ENCODE measurements at places on chromosomes 16 and 17.

DNA sequence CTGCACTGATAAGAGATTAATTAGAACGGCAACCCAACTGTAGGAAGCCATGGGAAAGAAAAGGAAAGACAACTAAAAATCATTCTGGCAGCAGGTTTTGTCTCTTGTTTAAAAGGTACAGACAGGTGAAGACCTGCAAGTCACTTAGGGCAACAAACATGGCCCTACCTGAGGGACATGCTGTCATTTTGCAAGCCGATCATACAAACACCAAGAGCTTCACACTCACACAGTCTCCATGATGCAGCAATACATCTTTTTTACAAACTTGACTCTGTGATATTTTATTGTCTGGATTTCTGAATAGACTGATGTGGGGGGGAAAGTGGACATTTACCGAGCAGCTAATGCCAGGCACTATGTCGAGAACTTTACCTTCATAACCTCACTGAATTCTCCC lies 101.8 kb downstream of the PARN start:
- DNase-seq: no peak

- no peak for DNase-seq
Measured at GRCh38 chr16:10616756-10617640, 36.6 kb upstream of the EMP2 start.

DNA sequence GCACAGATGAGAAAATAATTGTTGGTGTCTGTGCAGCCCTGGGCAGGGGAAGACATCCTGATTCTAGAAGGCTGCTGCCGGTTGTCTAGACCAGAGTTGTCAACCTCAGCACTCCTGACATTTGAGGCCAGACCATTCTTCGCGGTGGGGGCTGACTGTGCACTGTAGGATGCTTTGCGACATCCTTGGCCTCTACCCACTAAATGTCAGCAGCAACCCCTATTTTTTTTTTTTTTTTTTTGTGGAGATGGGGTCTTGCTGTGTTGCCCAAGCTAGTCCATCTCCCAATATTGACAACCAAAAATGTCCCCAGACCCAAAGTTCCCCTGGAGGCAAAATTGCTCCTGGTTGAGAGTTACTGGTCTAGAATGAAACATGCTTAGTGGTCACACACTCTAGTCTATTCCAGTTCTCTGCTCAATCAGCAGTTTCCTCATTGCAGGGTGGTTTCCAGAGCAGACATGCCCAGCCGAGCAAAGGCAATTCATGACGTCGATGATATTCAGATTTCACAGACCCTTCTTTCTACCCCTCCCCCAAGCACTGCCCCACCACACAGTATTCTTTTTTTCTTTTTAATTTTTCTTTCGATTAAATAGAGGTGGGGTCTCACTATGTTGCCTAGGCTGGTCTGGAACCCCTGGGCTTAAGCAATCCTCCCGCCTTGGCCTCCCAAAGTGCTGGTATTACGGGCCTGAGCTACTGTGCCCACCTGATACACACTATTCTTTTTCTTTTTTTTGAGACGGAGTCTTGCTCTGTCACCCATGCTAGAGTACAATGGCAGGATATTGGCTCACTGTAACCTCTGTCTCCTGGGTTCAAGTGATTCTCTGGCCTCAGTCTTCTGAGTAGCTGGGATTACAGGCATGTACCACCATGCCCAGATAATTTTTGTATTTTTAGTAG lies 9.0 kb downstream of the C17orf99 start:
- no peak for DNase-seq

GRCh38 chr16:68893710-68894705 lies 50.7 kb downstream of the TANGO6 start:
- DNase-seq: no peak

- no peak for DNase-seq
Measured at GRCh38 chr17:19453296-19453695, 42.3 kb downstream of the RNF112 start.

GRCh38 chr16:53612003-53612402 lies 91.7 kb downstream of the RPGRIP1L start:
- DNase-seq: no peak

DNA sequence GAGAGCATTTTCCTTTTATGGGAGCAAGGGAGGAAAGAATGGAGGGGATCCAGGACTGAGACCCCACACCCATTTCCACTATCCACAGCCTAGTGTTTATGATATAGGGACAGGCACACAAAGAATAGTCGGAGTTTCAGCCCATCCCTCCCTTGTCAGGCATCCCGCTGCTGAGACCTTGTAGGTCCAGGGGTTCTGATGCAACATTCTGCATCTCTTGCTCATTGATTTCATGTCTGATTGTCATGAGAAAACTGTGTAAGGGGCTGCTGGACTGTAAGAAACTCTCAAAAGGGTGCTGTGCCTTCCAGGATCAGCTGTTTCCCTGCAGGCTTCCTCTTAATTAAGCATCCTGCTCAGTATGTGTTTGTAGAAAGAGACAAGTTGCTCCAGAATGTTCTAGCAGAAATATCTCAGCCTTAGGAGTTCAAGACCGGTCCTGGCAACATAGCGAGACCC lies 5.3 kb upstream of the POLR3E start:
- DNase-seq: peak; percentile 39

GRCh38 chr17:80236911-80237310 lies 16.7 kb downstream of the SLC26A11 start:
- no peak for DNase-seq

GRCh38 chr17:76354317-76354729 lies 607 bp upstream of the PRPSAP1 start:
- no peak for DNase-seq

DNA sequence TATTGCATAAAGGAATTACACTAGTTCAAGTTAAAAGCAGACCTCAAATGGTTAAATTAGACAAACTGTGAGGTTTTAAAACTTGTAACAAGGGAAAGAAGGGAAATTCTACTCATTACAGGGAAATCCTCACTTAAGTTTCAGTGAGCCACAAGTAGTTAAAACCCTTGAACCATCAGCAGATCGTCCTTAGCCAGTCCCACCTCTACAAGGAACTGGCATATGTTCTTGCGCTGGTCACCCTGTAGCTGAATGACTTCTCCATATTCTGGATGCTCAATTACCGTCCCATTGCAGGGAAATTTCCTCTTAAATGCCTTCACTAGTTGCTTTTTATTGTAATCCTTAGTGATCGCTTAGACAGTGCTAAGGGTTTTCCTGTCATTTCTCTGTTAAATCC lies 5.5 kb downstream of the PRSS21 start:
- DNase-seq: no peak

GRCh38 chr17:42681976-42682721 lies at the start of gene CNTNAP1:
Gene CNTNAP1 (plus strand): TSS chr17:42682531. CDS start chr17:42682830, 299 bp downstream.
- DNase-seq: no peak

GRCh38 chr17:4008441-4009185 lies 44.4 kb upstream of the ATP2A3 start:
- peak; percentile 74 for DNase-seq

DNA sequence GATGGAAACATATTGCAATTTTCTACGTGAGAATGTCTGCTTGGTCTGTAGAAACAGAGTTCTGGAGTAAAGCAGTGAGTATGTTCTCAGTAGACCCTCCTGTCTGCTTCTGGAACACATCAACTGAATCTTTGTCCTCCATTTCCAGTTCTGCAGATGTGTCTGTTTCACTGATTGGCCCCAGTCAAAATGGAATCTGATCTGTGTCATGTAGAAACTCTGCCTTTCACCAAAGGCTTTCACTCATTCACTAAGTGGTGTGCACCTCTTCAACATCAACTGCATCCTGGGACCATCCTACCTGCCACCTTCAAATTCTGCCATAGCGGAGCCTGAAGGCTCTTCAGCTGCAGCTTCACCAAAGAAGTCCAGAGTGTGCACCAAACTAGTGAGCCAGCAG lies 2.8 kb upstream of the ZNF267 start:
- DNase-seq: no peak

GRCh38 chr17:6576038-6576785 lies 19.9 kb upstream of the PITPNM3 start:
- no peak for DNase-seq

DNA sequence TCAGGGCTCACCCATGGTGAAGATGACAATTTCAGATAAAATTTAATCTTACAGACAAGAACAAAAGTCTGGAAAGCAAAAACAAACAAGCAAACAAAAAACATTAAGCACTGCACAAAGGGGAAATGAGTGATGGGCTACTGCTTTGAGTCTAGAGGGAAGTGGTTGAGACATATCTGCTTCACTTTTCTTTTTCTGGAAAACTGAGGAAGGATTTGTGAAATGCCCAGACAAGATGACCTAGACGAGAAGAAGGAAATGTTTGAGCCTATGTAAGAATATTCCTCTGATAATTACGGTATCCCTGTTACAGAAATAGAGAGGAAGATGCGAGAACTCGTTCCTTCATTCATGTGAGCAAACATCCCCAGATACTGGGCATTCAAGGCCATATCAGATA lies 11.5 kb upstream of the HYDIN start:
- no peak for DNase-seq

GRCh38 chr17:74950207-74950606 lies 14.5 kb downstream of the OTOP3 start:
- DNase-seq: no peak

- DNase-seq: no peak
Measured at GRCh38 chr16:27695161-27695560, 145.2 kb downstream of the KATNIP start.

DNA sequence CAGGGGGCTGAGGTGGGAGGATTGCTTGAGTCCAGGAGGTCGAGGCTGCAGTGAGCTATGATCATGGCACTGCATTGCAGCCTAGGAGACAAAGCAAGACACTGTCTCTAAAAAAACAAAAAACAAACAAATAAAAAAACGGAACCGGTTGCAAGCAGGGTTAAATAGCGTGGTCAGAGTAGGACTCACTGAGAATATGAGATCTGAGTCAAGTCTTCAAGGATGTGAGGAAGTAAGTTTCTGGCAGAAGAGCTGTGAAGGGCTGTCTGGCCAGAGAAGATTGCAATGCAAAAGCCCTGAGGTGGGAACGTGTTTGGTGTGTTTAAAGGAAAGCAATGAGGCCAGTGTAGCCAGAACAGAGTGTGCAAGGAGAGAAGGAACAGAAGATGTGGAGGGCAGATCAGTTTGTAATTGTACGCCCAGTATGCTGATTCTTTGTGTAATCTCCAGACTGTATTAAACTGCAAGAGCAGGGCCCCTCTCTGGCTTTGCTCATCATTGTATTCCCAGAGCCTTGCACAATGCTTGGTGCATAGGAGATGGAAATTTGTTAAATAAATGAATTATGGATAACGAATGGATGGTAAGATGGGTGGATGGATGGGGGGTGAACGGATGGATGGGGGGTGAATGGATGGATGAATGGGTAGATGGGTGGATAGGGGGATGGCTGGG lies 6.3 kb downstream of the G6PC1 start:
- DNase-seq: no peak

- no peak for DNase-seq
Measured at GRCh38 chr16:1048442-1049112, 24.0 kb upstream of the SSTR5 start.

DNA sequence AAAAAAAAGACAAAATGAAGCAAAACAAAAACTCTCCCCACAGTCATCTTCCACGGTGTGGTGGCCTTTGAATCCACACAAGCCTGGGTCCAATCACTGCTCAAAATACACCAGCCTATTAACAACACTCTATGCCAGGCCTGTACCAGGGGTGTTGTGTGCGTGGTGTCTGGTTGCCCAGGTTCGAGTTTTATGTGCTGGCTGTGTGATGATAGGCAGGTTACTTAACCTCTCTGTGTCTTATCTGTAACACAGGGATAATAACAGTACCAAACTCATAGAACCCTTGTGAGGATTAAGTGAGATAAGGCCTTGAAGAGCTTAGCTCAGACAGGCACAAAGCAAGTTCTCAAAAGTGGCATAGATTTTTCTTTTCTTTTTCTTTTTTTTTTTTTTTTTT lies 235.2 kb downstream of the PARN start:
- no peak for DNase-seq

- DNase-seq: no peak
Measured at GRCh38 chr16:61530697-61531096, 505.5 kb downstream of the CDH8 start.

DNA sequence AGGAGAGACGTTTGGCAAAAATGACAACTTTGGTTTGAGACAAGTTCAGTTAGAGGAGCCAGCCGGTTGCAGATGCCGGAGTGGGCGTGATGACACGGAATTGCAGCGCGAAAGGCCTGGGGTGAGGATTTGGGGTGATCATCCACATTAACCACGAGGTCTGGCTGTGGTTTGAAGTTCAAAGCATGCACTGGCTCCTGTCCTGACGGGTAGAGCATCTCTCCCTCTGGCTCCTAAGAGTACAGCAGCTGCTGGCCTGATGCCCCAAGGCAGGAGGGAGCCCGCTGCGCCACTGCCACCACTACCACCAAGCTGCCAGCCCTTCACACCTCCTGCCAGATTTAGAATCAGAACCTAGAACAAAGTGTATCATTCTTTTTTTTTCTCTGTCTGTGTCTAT lies 3.7 kb downstream of the RHBDL3 start:
- no peak for DNase-seq

DNA sequence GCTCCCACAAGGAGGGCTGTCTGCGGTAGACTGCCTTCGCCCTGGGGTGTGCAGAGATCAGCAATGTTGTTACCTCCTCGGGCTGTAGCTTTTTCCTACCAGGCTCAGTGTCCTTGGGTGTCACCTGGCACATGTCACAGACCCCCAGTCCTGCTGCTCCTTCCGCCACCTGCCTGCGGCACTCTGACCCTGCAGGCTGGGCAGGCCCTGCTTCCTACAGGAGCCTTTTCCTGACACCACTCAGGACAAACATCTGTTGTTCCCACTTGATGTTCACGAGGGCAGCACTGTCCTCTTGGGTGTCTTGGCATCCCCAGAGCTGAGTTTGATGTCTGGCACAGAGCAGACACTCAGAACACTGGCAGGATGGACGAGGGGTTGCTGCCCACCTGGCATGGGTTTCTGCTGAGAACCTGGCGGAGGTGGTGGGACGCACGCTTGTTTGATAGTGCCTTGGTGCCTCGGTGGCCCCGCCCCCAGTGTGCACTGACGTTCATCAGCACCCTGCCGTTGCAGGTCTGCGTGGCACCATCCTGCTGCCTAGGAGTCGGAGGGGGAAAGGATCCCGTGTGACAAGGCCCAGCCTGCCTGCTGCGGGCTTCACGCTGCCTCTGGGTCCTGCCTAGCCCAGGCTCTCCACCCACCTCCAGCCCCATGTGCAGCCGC lies 26.7 kb upstream of the NUDT16L1 start:
- DNase-seq: no peak

- no peak for DNase-seq
Measured at GRCh38 chr16:2155977-2156848, 631 bp downstream of the TRAF7 start.

DNA sequence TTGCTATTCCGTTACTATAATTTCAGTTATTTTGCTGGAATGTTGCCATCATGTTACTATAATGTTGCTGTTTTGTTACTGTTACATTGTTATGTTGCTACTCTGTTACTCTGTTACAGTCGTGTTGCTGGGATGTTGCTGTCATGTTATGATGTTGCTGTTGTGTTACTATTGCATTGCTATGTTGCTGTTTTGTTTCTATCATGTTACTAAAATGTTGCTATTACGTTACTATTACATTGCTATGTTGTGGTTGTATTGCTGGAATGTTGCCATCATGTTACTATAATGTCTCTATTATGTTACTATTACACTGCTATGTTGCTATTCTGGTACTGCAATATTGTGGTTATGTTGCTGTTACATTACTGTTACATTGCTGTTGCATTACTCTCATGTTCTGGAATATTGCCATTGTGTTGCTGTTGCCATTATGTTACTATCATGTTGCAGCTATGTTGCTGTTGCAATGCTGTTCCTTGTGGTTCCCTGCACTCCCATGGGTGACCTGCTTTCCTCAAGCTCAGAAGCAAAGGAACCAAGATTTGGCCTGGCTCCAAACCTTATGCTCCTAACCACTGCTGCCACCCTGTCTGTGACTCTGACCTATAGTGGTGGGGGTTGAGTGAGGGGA lies 64.4 kb downstream of the ABCC6 start:
- DNase-seq: no peak
